Activated naive CD8-positive, alpha-beta T cell treated with anti-CD3 and anti-CD28 coated beads, Interleukin-2, amount 10 ng/mL, durations not matched to agents 7 days and 5 days (primary cell): ENCODE measurements at places on chromosomes 1 and 21.
A peak's percentile ranks its signal among the peaks of the same experiment; 100 is the strongest.

- peaks cover 57% of the 10 kb centered on the region for H3K4me1 ChIP-seq
- H3K36me3 ChIP-seq: peaks cover 3% of the 10 kb centered on the region
Measured at GRCh38 chr1:150563340-150564038, 14.3 kb downstream of the ADAMTSL4 start.

DNA sequence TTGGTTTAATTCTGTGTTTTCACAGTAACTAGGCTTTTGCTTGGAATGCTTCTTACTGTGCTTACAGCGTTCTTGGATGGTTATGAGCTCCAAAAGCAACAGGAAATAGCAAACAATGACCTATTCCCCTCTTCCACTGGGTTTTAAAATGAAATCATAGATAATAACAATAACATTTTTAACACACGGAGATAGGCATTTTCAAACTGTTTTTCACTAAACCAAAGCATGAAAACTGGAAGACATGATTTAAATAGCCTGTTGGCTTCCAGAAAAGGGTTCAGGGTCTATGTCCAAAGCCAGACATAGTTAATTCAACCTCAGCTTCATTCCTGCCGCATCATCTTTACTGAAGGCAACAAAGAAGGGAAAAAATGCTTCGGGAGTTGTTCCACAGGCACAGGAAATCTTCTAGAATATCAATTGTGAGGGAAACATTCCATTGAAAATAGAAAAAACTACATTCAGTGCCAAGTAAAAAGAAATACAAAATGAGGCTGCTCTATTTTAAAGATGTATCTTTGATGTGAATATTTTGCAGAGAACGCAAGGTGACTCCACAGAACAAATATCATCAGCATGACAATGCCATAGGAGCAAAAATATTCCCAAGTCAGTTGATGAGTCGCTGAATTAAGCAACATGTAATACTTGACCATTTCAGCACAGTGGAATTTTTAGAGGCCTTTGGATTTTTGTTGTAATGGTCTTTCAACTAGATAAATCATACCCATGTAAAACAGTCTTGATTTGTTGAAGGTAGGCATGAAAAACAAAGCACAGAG lies 80.7 kb downstream of the NID1 start:
- H3K27me3 ChIP-seq: peaks cover 17% of the 10 kb centered on the region
- peaks cover 5% of the 10 kb centered on the region for H3K4me1 ChIP-seq
- H3K27ac ChIP-seq: no peak overlapping the region

GRCh38 chr1:41377397-41377796 lies 16.2 kb downstream of the FOXO6 start:
- peaks cover 2% of the 10 kb centered on the region for H3K4me1 ChIP-seq
- DNase-seq: no peak
- H3K27me3 ChIP-seq: peaks cover 32% of the 10 kb centered on the region
- no peaks in the 10 kb centered on the region for H3K36me3 ChIP-seq
- H3K4me3 ChIP-seq: no peak overlapping the region
- no peak overlapping the region for H3K27ac ChIP-seq

DNA sequence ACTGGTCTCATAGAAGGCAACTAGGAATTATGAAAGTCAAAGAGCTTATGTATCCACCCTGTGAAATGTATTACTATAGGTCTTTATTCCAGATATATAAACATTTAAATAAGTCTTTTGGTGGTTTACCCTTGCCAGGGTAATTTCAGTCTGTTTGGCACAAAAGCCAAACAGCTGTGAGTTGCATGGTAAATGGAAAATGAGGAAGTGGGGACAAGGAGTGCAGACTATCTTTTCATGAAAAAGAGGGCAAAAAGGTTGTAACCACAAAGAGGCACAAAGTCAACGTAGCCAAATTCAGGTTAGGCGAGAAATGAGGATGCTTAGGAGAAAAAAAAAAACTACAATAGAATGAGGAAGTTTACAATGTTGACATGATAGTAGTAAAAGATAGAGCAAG lies 492.3 kb upstream of the PRMT6 start:
- no peaks in the 10 kb centered on the region for H3K36me3 ChIP-seq
- no peaks in the 10 kb centered on the region for H3K4me1 ChIP-seq
- H3K4me3 ChIP-seq: no peak overlapping the region
- no peak overlapping the region for H3K27ac ChIP-seq
- DNase-seq: no peak
- no peaks in the 10 kb centered on the region for H3K27me3 ChIP-seq

DNA sequence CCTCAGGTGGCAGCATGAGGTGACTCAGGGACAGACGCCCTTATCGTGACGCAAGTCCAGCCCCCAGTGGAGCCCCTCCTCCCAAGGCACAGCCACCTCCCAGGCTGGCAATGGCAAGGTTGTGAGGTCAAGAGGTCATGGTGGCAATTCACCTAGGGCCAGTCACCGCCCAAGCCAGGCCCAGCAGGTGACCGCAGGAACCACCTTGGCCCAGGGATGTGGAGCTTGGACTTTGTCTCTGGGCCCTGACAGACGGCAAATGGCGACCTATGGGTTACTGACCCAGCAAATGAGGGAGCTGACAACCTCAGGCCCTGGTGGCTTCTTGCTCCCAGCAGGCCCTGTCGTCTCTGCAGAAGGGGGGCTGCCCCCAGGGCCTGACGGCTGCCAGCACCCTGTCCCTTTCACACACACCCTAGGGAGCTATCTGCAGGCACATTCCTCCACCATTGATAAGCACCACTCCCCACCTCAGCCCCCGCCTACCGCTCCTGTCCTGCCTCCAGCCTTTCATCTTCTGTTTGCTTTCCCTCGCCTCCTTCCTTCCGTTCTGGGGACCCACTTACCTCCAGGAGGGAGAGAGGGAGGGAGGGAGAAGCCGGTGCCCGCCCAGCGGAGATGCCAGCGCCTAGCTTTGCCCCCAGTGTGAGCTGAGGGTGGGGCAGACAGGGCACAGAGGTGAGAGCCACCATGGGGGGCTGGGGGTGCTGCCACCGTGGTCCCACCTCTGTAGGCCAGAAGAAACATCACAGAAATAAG lies 12.1 kb downstream of the EPHA2 start:
- peaks cover 17% of the 10 kb centered on the region for H3K27me3 ChIP-seq
- H3K4me3 ChIP-seq: no peak overlapping the region

- H3K27ac ChIP-seq: no peak overlapping the region
- H3K36me3 ChIP-seq: peaks cover 57% of the 10 kb centered on the region
- peaks cover 7% of the 10 kb centered on the region for H3K4me1 ChIP-seq
- no peak for DNase-seq
- no peak overlapping the region for H3K4me3 ChIP-seq
Measured at GRCh38 chr21:25589887-25590286, 17.4 kb downstream of the MRPL39 start.

- H3K4me3 ChIP-seq: no peak overlapping the region
- H3K27me3 ChIP-seq: peaks cover 48% of the 10 kb centered on the region
- no peaks in the 10 kb centered on the region for H3K36me3 ChIP-seq
- no peak overlapping the region for H3K27ac ChIP-seq
- peaks cover 7% of the 10 kb centered on the region for H3K4me1 ChIP-seq
Measured at GRCh38 chr1:6447016-6447817, 18.8 kb downstream of the TNFRSF25 start.

GRCh38 chr1:183931646-183932271 lies 105.8 kb downstream of the COLGALT2 start:
- no peaks in the 10 kb centered on the region for H3K36me3 ChIP-seq
- no peaks in the 10 kb centered on the region for H3K4me1 ChIP-seq
- no peak overlapping the region for H3K4me3 ChIP-seq
- H3K27me3 ChIP-seq: peaks cover 3% of the 10 kb centered on the region
- no peak overlapping the region for H3K27ac ChIP-seq
- no peak for DNase-seq

- no peak for DNase-seq
- peaks cover 23% of the 10 kb centered on the region for H3K27me3 ChIP-seq
- H3K4me1 ChIP-seq: peaks cover 3% of the 10 kb centered on the region
- no peak overlapping the region for H3K4me3 ChIP-seq
Measured at GRCh38 chr1:87204921-87205320, 123.8 kb upstream of the LMO4 start.

- DNase-seq: peak; percentile 50
- no peaks in the 10 kb centered on the region for H3K36me3 ChIP-seq
- H3K27me3 ChIP-seq: no peaks in the 10 kb centered on the region
- H3K4me3 ChIP-seq: peak overlapping the region; percentile 72
Measured at GRCh38 chr1:172180501-172181285, 239.8 kb upstream of the C1orf105 start.

- H3K36me3 ChIP-seq: no peaks in the 10 kb centered on the region
- H3K27me3 ChIP-seq: no peaks in the 10 kb centered on the region
- peak; percentile 42 for DNase-seq
- H3K4me1 ChIP-seq: peaks cover 19% of the 10 kb centered on the region
- H3K4me3 ChIP-seq: peak overlapping the region; percentile 81
Measured at GRCh38 chr1:245953876-245954660, 553.0 kb downstream of the SMYD3 start.

- no peaks in the 10 kb centered on the region for H3K36me3 ChIP-seq
- peaks cover 6% of the 10 kb centered on the region for H3K27me3 ChIP-seq
- no peak for DNase-seq
- no peaks in the 10 kb centered on the region for H3K4me1 ChIP-seq
- no peak overlapping the region for H3K27ac ChIP-seq
Measured at GRCh38 chr1:245126530-245126929, 28.3 kb upstream of the KIF26B start.

DNA sequence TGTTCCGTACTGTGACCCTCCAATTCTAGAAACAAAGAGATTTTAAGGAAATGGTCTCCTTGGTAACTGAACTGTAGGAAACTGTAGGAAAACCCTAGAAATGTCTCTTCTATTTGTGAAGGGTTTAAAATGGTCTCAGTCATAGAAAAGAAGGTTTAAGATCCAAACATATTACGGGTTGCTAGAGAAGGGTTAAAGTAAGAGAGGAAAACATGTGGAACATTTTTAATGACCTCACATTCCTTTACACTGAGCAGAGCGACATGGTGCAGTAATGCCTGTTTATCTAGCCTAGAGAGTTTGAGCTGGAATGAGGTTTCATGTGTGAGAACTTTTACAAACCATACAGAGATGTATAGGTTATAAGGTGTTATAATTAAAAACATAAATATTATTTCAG lies 36.9 kb upstream of the C1orf105 start:
- H3K4me1 ChIP-seq: peaks cover 18% of the 10 kb centered on the region
- no peak for DNase-seq
- H3K27ac ChIP-seq: no peak overlapping the region
- H3K36me3 ChIP-seq: peaks cover 16% of the 10 kb centered on the region

GRCh38 chr1:204299814-204300365 lies 59.8 kb downstream of the PLEKHA6 start:
- peaks cover 32% of the 10 kb centered on the region for H3K27me3 ChIP-seq
- no peak overlapping the region for H3K4me3 ChIP-seq
- no peaks in the 10 kb centered on the region for H3K36me3 ChIP-seq
- H3K27ac ChIP-seq: no peak overlapping the region

- H3K4me3 ChIP-seq: no peak overlapping the region
- H3K4me1 ChIP-seq: peaks cover 4% of the 10 kb centered on the region
- no peak overlapping the region for H3K27ac ChIP-seq
- DNase-seq: no peak
- H3K27me3 ChIP-seq: peaks cover 42% of the 10 kb centered on the region
Measured at GRCh38 chr1:32904797-32905196, 3.6 kb upstream of the TMEM54 start.

DNA sequence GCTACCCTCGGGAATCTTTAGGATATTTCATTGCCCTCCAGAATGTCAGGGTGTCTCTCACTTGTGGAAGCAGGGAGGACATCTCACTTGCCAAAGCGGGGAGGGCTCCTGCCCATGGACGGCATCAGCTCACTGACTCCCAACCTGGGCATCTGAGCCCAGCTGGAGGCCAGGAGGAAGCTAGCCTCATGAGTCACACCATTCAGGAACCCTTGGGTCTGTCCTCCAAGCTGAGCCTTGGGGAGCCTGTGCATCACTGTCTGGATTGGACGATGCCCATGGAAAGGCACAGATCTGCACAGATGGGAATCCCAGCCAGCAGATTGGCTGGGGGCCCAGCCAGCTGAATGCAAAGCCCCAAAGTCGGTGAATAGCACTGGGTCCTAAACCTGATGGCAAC lies 25.2 kb downstream of the WNT3A start:
- H3K27ac ChIP-seq: no peak overlapping the region
- H3K27me3 ChIP-seq: peaks cover 29% of the 10 kb centered on the region
- no peak overlapping the region for H3K4me3 ChIP-seq
- H3K4me1 ChIP-seq: no peaks in the 10 kb centered on the region
- H3K36me3 ChIP-seq: no peaks in the 10 kb centered on the region

DNA sequence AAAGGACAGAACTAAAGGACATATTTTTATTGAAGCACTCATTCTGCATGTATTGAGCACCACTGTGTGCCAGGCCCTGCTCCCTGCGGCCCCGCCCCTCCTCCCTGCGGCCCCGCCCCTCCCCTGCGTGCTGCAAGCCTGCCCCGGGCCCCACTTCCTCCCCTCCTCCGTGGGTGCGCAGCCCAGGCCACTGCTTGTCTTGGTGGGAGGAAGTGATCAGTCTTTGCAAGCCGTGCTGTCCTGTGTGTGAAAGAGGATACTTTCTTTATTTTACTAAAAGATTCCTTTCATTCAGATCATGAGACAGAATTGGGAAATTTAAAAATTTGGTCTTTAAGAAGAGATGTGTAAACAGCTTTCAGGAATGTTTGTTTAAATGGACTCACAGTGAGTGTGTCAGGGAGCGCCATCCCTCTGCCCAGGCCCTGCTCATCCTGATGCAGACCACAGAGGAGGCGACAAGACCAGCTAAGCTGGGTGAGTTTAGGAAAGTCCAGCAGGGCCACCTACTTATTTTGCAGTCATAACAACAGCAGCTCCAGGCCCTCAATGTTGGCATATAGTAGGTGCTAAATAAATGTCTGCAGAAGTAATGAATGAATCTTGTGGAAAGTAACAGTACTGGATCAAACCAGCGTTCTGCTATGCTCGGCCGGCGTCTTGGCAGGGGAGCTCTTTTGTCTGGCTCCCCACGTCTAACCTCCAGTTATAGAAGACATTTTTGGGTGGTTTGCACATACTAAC lies 88.3 kb upstream of the SELENON start:
- H3K4me3 ChIP-seq: peak overlapping the region; percentile 67
- peak overlapping the region; percentile 60 for H3K27ac ChIP-seq
- peaks cover 8% of the 10 kb centered on the region for H3K36me3 ChIP-seq

DNA sequence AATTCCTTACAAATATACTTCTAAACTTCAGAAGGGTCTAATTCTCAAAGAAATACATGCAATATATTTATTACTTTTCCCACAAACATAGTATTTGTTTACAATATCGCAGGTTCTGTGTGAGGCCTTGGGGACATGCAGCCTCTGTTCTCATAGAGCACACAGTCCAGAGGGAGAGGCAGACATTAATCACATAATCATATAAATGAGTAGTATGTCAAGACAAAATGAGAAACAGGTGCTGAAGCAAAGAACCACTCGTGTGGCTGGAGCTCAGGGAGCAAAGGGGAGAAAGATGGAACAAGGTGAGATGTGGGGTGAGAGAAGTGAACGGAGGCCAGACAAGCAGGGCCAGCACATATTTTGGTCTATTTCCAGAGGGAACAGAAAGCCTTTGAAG lies 26.4 kb upstream of the MAGI3 start:
- H3K36me3 ChIP-seq: no peaks in the 10 kb centered on the region
- H3K27ac ChIP-seq: no peak overlapping the region
- H3K4me3 ChIP-seq: no peak overlapping the region
- peaks cover 4% of the 10 kb centered on the region for H3K4me1 ChIP-seq
- no peak for DNase-seq

- H3K4me3 ChIP-seq: no peak overlapping the region
- no peaks in the 10 kb centered on the region for H3K36me3 ChIP-seq
- no peak overlapping the region for H3K27ac ChIP-seq
- peaks cover 8% of the 10 kb centered on the region for H3K27me3 ChIP-seq
Measured at GRCh38 chr1:94772230-94772641, 47.9 kb upstream of the SLC44A3 start.
